ENCODE measurements at places on chromosomes 11 and 22. TPM values are rescaled to one million over a fixed set of nuclear protein-coding genes. Genes with fewer than 3 reads are reported as not detected.

- no peaks in the 10 kb centered on the region for H3K36me3 ChIP-seq
- DNase-seq = no peak
- no peaks in the 10 kb centered on the region for H3K27me3 ChIP-seq
- peaks cover 6% of the 10 kb centered on the region for H3K4me1 ChIP-seq
- H3K27ac ChIP-seq = no peak overlapping the region
These were observed 16.9 kb upstream of the IPO7 start for GRCh38 chr11:9367551-9367950.

GRCh38 chr11:34564406-34564805 lies 50.8 kb upstream of the ELF5 start:
- H3K36me3 ChIP-seq = no peaks in the 10 kb centered on the region
- H3K4me1 ChIP-seq = no peaks in the 10 kb centered on the region
- no peaks in the 10 kb centered on the region for H3K27me3 ChIP-seq
- H3K4me3 ChIP-seq = no peak overlapping the region

GRCh38 chr11:83865636-83866461 lies 579.7 kb upstream of the CCDC90B start:
- H3K36me3 ChIP-seq = no peaks in the 10 kb centered on the region
- DNase-seq = no peak
- no peak overlapping the region for H3K4me3 ChIP-seq
- H3K27me3 ChIP-seq = no peaks in the 10 kb centered on the region
- H3K4me1 ChIP-seq = no peaks in the 10 kb centered on the region

GRCh38 chr11:34840736-34841386 lies 75.3 kb downstream of the APIP start:
- H3K4me1 ChIP-seq = no peaks in the 10 kb centered on the region
- no peak overlapping the region for H3K4me3 ChIP-seq

The OR52N2 gene
- polyA plus RNA-seq = not detected

DNA sequence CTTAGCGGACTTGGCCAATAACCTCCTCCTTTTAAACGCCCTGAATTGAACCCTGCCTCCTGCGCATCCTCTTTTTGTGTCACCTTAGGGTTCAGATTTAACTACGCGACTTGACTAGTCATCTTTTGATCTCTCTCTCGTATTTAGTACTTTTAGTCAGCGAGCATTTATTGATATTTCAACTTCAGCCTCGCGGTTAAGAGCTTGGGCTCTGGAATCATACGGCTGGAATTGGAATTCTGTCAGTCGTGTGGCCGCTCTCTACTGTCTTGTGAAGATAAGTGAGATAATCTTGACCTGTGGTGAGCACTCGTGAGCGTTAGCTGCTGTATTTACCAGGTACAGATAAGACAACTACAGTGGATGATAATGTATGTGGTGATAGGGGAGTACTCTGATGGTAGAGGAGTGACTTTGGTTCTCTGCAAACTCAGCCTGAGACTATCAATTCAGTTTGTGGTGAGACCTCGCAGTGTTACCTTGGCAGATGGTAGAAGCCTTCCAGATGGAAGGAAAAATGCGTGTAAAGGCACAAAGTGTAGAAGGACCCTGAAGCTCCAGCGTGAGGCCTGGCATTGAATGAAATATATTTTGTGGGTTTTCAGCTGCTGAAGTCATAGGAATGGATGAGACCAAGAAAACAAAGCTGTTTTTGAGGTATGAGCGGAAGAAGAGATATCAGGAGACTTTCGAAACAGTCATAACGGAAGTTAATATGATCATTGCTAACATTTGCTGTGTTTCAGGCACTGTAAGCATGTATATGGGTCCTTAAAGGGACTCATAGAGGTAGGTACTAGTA lies 682 bp downstream of the ATM start:
- H3K4me3 ChIP-seq = peak overlapping the region; percentile 92
- H3K27me3 ChIP-seq = no peaks in the 10 kb centered on the region
- DNase-seq = no peak
- peak overlapping the region; percentile 88 for H3K27ac ChIP-seq

DNA sequence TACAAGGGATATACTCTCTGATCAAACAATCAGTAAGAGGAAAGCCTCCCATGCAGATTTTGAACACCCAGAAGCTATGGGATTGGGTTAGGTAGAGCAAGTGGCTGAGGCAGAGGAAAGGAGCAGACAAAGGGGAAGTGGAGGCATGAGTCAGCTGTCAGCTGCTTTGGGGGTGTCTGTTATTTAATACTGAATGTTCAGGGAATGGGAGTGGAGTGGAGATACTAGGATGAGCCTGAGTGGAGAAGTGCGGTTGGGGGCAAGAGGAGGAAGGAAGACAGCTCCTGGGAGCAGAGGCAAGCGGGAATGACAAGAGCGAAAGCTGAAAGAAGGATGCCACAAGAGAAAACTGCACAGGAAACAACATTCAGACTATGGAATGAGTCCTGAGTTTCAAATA lies 22.7 kb upstream of the TMPRSS5 start:
- no peaks in the 10 kb centered on the region for H3K4me1 ChIP-seq
- no peak for DNase-seq
- H3K36me3 ChIP-seq = peaks cover 10% of the 10 kb centered on the region
- H3K27me3 ChIP-seq = no peaks in the 10 kb centered on the region
- no peak overlapping the region for H3K27ac ChIP-seq
- no peak overlapping the region for H3K4me3 ChIP-seq

DNA sequence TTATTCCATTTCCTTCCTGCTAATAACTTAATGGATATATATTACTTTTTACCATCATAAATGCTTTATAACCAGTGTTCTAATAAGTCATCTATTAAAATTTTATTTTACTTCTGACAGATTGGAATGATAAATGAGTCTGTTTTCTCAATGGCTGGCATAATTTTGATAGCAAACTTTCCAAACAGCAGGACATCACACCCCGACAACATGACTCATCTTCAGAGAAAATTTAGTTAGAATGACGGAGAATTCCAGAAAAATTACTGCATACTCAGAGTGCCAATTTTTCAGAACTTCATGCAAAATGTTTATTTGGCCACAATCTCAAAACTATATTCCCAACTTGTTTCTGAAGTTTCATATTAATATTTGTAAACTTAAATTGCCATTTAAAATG lies 174.4 kb downstream of the SWAP70 start:
- no peaks in the 10 kb centered on the region for H3K36me3 ChIP-seq
- H3K4me1 ChIP-seq = peaks cover 14% of the 10 kb centered on the region
- no peak overlapping the region for H3K27ac ChIP-seq
- no peak overlapping the region for H3K4me3 ChIP-seq
- DNase-seq = no peak
- no peaks in the 10 kb centered on the region for H3K27me3 ChIP-seq

- H3K27me3 ChIP-seq = no peaks in the 10 kb centered on the region
- H3K4me3 ChIP-seq = no peak overlapping the region
- H3K4me1 ChIP-seq = no peaks in the 10 kb centered on the region
- H3K36me3 ChIP-seq = no peaks in the 10 kb centered on the region
- DNase-seq = no peak
- no peak overlapping the region for H3K27ac ChIP-seq
These were observed 31.7 kb downstream of the KIRREL3 start for GRCh38 chr11:126968915-126969314.

The FAM83F gene
- 0.01 TPM for polyA plus RNA-seq

GRCh38 chr11:94844031-94844430 lies 75.9 kb downstream of the AMOTL1 start:
- DNase-seq = no peak
- no peaks in the 10 kb centered on the region for H3K36me3 ChIP-seq
- no peak overlapping the region for H3K4me3 ChIP-seq
- H3K27ac ChIP-seq = no peak overlapping the region
- H3K27me3 ChIP-seq = no peaks in the 10 kb centered on the region
- H3K4me1 ChIP-seq = no peaks in the 10 kb centered on the region

DNA sequence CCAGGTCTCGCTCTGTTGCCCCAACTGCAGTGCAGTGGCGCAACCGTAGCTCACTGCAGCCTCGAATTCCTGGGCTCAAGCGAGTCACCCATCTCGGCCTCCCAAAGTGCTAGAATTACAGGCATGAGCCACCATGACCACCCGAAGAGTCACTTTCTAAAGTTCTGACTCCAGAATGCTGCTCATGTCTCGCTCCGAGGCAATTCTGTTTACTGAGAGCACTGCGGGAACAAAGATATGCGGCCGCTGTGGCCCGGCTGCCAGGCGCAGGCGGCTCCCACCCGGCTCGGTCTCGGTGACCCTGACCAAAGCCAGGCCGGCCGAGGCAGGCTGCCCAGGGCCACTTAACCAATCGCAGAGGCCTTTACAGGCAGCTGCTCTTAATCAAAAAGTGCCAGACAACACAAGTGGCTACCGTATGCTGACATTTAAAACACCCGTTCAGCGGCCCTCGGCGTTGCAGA lies 78.7 kb downstream of the PHF21B start:
- no peak overlapping the region for H3K4me3 ChIP-seq
- no peak for DNase-seq
- no peaks in the 10 kb centered on the region for H3K4me1 ChIP-seq
- H3K36me3 ChIP-seq = no peaks in the 10 kb centered on the region
- H3K27me3 ChIP-seq = no peaks in the 10 kb centered on the region

GRCh38 chr11:2808850-2809846 lies 76.4 kb downstream of the CDKN1C start:
- H3K27ac ChIP-seq = no peak overlapping the region
- no peak overlapping the region for H3K4me3 ChIP-seq
- no peak for DNase-seq
- no peaks in the 10 kb centered on the region for H3K36me3 ChIP-seq
- no peaks in the 10 kb centered on the region for H3K27me3 ChIP-seq
- no peaks in the 10 kb centered on the region for H3K4me1 ChIP-seq

The C22orf23 gene
- polyA plus RNA-seq = not detected

DNA sequence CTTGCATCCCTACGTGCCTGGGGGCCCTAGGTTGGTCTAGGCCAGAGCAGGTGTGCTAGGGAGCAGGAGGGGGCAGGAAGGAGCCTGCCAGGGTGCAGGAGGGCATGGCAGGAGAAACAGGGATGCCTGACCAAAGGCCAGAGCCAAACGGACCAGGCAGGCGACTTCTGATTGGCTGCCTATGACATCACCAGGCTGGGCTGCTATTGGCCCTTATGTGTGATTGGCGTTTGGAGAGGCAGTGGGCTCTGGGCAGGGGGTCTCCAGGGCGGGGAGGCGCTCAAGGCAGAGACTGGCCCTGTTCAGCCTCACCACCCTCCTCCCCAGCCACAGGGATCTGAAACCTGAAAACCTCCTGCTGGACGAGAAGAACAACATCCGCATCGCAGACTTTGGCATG lies 44.4 kb downstream of the MOB2 start:
- DNase-seq = no peak
- no peaks in the 10 kb centered on the region for H3K4me1 ChIP-seq
- no peak overlapping the region for H3K27ac ChIP-seq
- no peaks in the 10 kb centered on the region for H3K36me3 ChIP-seq

GRCh38 chr22:42614312-42615091 lies at the start of gene POLDIP3:
TSS of gene POLDIP3 (minus strand) at chr22:42614883. CDS start at chr22:42614857, 26 bp downstream.
- peaks cover 49% of the 10 kb centered on the region for H3K4me1 ChIP-seq
- peak within 1 kb of the TSS; percentile 99 for H3K27ac ChIP-seq
- H3K27me3 ChIP-seq = no peaks in the 10 kb centered on the region
- H3K36me3 ChIP-seq = peaks cover 4% of the 10 kb centered on the region

The TESMIN gene
- polyA plus RNA-seq = 3.2 TPM

GRCh38 chr22:24948356-24949202 lies 2.1 kb upstream of the LHFPL7 start:
- DNase-seq = no peak
- H3K4me1 ChIP-seq = peaks cover 13% of the 10 kb centered on the region
- no peak overlapping the region for H3K27ac ChIP-seq
- no peak overlapping the region for H3K4me3 ChIP-seq
- H3K36me3 ChIP-seq = no peaks in the 10 kb centered on the region
- peaks cover 18% of the 10 kb centered on the region for H3K27me3 ChIP-seq

All from CD8-positive, alpha-beta memory T cell (primary cell).